ENCODE measurements at places on chromosomes 4 and X.

GRCh38 chr4:185754961-185755360, 57.0 kb downstream of the SORBS2 start:
- DNase-seq, result no peak

GRCh38 chrX:80572636-80573035, 152.4 kb downstream of the TENT5D start:
- DNase-seq, result no peak

DNA sequence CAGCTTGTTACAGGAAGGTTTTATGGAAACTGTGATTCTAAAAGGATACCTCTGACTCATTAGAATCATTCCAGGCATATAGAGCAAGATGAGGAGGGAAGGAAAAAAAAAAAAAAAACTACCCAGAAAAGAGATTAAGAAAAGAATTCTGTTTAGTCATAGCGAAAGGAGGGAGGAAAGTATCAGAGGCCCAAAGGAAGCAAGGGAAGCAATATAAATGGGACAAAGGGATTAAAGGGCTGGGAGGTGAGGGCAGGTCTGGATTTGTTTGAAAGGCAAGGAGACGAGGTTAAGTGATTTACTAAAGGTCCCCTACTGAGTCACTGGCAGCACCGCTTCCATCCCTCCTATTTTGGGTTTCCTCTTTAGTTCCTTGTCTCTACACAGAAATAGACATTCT, 88.6 kb upstream of the IL1RAPL1 start:
- no peak for DNase-seq

DNA sequence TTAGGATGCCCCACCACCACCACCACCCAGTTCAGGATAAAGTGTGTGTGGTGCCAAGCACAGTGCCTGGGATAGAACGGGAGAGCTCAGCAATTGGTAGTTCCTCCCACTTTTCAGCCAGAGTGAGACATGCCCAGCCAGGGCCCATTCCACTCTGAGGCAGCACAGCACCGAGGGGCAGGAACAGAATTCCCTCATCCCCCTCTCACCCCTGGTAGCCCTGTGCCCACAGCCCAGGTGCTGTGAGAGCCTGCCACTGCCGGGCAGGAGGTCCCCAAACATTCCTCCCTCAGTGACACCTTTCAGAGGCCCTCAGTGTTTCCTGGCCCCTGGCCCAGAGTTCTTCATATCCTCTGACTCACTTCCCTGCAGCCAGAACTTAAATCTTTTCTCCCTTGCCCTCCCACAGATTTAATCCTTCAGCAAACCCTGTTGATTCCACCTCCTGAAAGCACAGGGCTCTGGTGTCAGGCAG, 8.1 kb downstream of the RIPPLY1 start:
- DNase-seq, result no peak

GRCh38 chr4:41361794-41362526, 105.2 kb downstream of the UCHL1 start:
- DNase-seq, result no peak

DNA sequence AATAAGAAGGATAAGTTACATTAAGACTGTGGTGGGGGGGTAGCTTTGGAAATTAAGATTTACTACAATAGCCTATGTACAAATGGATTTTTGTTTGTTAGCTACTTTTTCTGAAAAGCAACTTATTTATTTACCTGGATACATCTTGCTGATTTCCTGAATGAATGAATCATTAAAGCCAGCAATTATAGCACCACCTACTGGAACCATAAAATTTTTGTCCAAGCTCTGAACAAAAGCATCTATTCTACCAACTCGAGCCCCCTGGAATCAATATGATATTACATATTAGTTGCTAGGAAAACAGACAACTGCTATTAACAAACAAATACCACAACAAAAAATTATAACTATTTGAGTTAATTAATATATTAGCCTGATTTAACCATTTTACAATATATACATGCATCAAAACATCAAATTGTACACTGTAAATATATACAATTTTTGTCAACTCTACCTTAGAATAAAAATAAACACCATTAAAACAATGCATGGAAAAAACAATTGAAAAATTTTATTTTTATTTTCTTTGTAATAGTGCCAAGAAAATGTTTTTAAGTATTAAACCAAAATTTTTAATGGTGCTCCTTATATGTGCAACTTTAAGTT, 15.3 kb downstream of the SEPSECS start:
- DNase-seq, result no peak

DNA sequence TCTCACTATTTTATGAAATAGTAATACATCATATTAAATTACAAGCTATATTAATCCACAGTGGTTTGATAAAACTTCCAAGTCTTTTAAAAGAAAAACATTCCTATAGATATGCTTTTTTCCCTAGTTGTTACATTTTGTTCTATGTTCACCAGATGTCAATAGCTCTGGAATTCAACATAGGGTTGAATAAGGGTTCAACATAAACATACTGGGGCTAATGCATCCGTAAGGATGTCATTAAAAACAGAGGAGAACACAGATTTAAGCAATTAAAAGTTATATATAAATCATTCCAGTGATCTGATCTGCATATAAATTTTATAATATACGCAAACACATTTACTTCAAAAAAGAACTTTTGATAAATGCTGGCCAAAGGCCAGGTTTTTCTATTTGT, 32.5 kb downstream of the SULT1B1 start:
- no peak for DNase-seq

GRCh38 chrX:39633293-39633692, 464.5 kb downstream of the BCOR start:
- DNase-seq, result no peak

- no peak for DNase-seq
These were observed 9.2 kb upstream of the ANXA3 start for GRCh38 chr4:78542373-78542772.

- no peak for DNase-seq
These were observed 182.4 kb upstream of the CXXC4 start for GRCh38 chr4:104677116-104677515.

DNA sequence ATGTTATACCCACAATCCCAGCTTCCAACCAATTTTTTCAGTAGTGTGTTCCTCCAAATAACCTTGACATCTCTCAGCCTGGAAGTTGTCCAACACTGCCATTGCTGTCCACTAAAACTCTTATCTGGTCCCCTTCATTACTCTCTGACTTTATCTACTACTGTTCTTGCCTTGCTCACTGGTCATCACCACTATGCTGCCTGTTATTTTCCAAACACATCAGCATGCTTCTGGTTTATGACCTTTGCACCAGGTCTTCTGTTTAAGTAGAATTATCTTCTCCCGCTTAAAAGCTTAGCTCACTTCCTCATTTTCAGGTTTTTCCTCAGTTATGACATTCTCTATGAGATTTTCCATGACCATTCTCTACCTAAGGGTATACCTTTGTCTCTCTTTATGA, 5.5 kb downstream of the ELMOD2 start:
- no peak for DNase-seq
